ENCODE measurements at places on chromosomes 7 and 10.

- no peak for DNase-seq
These were observed 51.5 kb downstream of the CHCHD3 start for GRCh38 chr7:133030346-133030745.

GRCh38 chr7:128448751-128449302 is 6.9 kb upstream of the HILPDA start:
- no peak for DNase-seq

DNA sequence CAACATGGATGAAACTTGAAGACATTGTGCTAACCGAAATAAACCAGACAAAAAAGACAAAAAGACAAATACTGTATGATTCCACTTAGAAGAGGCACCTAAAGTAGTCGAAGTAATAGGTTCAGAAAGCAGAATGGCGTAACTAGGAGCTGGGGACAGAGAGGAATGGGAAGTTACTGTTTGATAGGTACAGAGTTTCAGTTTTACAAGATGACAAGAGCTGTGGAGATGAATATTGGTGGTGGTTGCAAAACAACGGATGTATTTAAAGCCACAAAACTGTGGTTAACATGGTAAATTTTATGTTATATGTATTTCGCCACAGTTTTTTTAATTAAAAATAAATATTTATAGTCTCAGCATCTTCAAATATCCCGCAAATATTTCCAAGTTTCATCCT is 64.1 kb upstream of the DIP2C start:
- no peak for DNase-seq

DNA sequence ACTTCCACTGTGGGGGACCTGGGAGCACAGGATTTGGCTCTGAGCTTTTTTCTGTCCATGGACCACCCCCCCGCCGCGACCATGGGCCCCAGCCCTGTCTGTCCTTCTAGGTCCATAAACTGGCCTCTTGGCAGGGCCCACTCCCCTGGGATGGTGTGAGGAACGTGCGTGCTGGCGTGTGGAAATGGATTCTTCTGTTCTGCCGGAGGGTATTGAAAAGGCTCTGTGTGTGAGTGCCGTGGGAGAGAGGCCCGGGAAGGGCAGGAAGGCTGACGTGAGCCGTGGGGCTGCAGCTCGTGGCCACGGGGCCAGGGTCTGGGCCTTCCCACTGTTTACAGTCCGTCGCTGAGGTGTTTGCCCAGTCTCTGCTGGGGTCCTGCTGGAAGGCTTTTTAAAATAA is 123.7 kb downstream of the GRK5 start:
- DNase-seq, result no peak

- DNase-seq, result no peak
These were observed 34.8 kb downstream of the CHST12 start for GRCh38 chr7:2438186-2438585.

DNA sequence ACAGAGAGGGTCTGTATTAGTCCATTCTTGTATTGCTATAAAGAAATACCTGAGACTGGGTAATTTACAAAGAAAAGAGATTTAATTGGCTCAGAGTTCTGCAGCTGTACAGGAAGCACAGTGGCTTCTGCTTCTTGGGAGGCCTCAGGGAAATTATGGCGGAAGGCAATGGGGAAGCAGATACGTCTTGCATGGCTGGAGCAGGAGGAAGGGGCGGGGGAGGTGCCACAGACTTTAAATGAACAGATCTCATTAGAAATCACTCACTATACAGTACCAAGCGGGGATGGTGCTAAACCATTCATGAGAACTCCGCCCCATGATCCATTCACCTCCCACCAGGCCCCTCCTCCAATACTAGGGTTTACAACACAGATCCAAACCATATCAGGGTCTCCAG is 3.7 kb upstream of the CALU start:
- no peak for DNase-seq

All from stimulated activated CD8-positive, alpha-beta memory T cell treated with anti-CD3 and anti-CD28 coated beads, Interleukin-4, amount 100 ng/mL, for 48 hours (primary cell).